Adrenal gland (tissue), 19 donors: ENCODE measurements at places on chromosomes 3 and 15. TPM values are rescaled to one million over a fixed set of nuclear protein-coding genes. Genes with fewer than 3 reads are reported as not detected.

Gene ADAMTSL3
- total RNA-seq: 5.0 TPM

Gene KBTBD13
- not detected for total RNA-seq

Gene CD86
- 3.7 TPM for total RNA-seq

Gene AADAC
- total RNA-seq: 348 TPM

Gene ANKRD34C
- total RNA-seq: not detected

Gene TRPM1
- not detected for total RNA-seq

Gene OR5K2
- total RNA-seq: not detected
